ENCODE measurements at places on chromosomes 12 and 14.

DNA sequence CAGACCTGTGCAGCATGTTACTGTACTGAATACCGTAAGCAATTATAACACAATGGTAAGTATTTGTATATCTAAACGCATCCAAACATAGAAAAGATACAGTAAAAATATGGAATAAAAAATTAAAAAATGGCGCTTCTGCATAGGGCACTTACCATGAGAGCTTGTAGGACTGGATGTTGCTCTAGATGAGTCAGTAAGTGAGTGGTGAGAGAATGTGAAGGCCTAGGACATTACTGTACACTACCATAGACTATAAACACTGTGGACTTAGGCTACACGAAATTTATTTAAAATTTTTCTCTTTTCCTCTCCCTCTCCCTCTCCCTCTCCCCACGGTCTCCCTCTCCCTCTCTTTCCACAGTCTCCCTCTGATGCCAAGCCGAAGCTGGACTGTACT lies 194.5 kb upstream of the CDKN3 start:
- no peak for DNase-seq

GRCh38 chr12:65389436-65389835 lies 111.0 kb downstream of the MSRB3 start:
- DNase-seq, result no peak

DNA sequence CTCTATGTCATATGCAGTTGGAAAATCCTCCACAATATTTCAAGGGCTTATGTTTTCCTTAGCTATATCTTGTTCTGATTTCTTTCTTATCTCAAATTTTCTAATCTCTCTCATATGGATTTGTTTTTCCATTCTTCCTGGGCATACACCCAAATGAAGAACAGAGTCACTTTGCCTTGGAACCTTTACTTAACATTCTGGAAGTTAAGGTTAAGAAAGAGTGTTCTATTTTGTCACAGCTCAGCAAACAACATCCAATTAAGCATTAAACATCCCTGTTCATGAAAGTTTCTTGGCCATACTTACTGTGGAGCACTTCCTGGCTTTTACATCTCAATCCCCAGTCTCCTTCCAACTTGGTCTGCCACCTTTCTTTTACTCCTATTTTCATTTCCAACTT lies 5.3 kb downstream of the NAV3 start:
- no peak for DNase-seq

DNA sequence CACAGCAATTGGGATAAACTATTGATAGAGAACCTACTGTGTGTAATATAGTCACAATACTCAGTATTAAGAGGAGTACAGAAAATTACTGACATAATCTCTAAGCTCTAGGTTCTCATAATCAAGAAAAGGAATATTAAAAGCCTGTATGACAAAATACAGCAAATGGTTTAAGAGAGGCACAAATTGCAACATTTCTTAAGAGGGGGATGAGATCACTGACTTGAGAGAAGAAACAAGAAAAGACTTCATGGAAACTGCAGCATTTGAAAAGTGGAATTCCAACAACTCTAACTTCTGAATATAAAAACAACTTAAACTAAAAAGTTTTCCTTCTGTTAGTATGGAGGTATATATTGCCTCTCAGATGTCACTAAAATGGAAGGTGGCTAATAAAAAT lies 89.7 kb downstream of the NUMB start:
- DNase-seq, result no peak

- no peak for DNase-seq
These were observed 339.9 kb upstream of the RGS6 start for GRCh38 chr14:71592361-71592760.

DNA sequence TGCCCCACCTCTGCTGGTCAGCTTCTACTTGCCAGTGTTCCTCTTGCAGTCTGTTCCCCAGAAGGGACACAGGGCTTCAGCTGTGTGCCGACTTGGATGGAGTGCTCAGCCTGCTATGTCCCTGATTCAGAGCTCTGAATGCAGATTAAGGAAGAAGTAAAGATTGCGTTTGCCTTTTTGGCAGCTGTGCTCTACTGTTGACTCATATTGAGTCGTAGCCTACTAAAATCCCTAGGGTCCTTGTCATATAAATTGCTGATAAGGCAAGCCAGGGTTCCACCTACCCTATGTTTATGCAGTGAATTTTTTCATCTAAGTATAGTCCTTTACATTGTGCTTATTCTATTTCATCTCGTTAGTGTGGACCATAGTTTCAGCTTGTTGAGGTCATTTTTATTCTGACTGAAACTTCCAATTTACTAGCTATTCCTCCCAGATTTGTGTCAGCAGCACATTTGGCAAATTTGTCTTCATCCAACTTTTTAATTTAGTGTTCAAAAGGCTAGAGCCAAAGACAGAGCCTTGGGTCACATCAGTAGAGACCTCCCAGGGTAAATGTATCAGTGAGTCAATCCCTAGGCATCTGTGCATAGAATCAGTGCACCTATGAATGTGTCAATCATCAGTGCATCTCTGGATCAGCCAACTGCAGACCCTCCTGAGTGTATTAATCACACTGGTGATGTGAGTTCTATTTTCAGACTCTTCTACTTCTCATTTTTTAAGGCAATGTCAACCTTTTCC lies 31.9 kb downstream of the CACNA1C start:
- DNase-seq, result peak; percentile 40

Data from heart right ventricle (tissue), 16 donors.